NCI-H1436 (cell line): ENCODE measurements at places on chromosomes 5 and 9.

GRCh38 chr9:112848316-112849151 is 42.1 kb downstream of the SLC46A2 start:
- no peak for DNase-seq

DNA sequence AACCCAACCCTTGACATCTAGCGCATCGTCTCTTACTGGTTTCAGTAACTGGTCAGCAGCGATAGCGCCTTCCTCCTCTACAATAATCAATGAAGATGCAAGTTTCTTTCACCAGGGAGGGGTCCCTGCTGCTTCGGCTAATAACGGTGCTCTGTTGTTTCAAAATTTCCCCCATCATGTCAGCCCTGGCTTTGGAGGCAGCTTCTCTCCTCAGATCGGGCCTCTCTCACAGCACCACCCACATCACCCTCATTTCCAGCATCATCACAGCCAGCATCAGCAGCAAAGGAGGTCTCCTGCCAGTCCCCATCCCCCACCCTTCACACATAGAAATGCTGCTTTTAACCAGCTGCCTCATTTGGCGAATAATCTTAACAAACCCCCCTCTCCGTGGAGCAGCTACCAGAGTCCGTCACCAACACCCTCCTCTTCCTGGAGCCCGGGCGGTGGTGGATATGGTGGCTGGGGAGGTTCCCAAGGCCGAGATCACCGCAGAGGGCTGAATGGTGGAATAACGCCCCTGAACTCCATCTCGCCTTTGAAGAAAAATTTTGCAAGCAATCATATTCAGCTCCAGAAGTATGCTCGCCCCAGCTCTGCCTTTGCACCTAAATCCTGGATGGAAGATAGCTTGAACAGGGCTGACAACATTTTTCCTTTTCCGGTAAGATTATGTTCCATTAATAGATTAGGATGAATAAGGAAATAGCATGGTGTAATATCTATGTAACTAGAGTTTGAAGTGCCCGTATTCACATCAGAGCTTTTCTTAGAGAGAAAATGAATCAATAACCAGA is 2.2 kb downstream of the CPEB4 start:
- DNase-seq, result no peak

DNA sequence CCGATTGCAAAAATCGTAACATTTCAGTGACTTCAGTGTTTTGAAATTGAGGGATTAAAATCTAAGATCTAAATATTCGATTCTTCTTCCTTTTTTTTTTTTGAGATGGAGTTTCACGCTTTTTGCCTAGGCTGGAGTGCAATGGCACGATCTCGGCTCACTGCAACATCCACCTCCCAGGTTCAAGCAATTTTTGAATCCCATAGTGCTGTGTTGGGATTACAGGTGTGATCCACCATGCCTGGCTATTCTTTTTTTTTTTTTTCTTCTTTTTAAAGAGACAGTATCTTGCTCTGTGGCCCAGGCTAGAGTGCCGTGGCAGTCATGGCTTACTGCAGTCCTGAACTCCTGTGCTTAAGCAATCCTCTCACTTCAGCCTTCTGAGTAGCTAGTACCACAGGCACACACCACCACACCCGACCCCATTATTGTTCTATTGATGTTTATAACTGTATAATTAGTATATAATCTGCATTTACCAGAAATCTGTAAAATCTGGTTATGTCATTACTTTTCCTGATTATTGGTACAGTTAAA is 42.7 kb downstream of the NSD1 start:
- DNase-seq, result no peak

- no peak for DNase-seq
Measured at GRCh38 chr9:135615666-135616618, 23.4 kb downstream of the GLT6D1 start.

GRCh38 chr5:133527311-133527710 is 85.0 kb downstream of the FSTL4 start:
- no peak for DNase-seq

DNA sequence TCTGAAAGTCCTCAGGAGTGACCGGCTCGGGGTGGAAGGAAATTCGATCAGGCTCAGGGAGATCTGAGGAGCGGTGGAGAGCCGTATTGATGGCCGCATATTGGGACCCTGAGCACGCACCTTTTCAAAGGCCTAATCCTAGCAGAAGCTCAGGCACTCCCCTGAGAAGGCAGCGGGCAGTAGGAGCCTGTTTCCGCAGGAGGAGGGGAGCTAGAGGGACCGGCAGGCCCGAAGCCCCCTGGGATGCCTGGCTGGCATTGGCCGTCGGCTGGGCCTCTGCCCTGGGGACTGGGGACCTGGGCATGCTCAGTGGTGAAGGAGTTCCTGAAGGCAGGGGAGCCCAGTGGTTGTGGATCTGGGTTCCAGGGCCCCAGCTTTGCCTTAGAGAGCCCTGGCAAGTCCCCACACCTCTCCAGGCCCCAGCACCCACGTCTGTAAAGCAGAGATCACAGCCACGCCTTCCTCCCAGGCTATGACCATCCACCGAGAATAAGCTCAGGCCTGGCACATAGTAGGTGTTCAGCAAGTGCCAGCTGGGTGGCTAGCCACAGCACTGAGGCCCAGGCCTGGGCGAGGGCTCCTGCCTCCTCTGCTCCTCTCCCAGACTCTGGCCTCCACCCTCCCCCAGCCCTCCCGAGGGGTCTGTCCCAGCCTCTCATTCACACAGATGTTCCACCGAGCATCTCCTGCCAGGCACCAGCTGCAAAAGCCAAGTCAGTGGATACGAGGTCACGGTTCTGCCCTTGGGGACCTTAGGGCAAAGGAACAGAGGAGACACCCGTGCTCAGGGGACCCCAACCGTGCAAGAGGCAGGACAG is 17.2 kb upstream of the QRFP start:
- DNase-seq, result no peak

DNA sequence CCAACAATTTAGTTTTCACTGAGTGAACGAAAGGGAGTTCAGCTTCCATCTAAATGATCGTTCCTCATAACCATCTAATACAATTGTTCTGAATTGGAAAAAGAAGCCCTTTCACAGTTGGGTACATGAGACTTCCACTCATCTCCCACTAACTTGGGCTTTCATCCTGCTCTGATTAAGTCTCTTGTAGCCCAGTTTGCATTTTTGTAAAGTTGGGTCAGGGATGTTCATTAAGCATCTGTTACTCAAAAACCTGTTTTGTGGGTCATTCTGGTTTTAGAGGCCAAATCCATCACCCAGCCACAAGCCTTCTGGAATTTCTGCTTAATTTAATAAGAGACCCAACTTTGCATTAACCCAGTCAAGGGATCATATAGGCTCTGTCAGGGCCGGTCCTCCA is 385.3 kb downstream of the BNC2 start:
- DNase-seq, result no peak

GRCh38 chr9:131748411-131748955 is 8.6 kb upstream of the RAPGEF1 start:
- no peak for DNase-seq

GRCh38 chr5:11182441-11183080 is 421.5 kb upstream of the DAP start:
- DNase-seq, result no peak

DNA sequence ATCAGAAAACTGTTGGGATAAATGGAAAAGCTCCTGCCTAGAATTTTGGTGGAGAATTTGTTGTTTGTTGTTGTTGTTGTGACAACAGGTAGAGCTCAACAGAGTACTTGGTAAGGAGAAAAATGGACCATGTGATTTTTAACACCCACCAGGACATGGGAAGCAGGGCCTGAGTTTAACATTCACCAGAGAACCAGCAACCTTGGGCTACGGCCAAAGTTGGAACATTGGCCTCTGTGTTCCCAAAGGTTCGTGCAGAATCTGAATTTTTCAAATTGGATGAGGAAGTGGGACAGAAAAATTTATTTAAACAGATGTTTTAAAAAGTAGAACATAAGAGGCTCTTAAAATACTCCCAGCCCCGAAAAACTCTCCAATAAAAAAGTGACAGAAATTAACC is 127.0 kb downstream of the GNA14 start:
- no peak for DNase-seq

GRCh38 chr9:31588006-31588405 is 796.4 kb upstream of the ACO1 start:
- no peak for DNase-seq

DNA sequence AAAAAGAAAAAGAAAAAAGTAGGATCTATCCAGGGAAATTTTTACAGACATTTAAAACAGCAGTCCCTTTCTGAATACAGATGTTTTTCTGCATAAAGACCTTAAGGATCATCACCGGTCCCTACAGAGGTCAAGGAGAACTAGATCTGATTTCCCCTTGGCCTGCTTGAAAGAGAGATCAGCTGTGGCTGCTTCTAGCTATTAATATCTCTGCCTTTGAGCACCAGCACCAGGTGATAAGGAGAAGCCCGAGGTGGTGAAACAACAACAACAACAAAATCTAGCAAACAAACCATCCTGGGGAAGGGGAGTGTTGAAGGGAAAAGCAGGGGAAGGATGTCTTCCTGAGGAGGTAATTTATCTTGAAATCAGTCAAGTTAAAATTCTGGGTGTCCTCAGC is 42.1 kb downstream of the ZNF366 start:
- DNase-seq, result no peak

DNA sequence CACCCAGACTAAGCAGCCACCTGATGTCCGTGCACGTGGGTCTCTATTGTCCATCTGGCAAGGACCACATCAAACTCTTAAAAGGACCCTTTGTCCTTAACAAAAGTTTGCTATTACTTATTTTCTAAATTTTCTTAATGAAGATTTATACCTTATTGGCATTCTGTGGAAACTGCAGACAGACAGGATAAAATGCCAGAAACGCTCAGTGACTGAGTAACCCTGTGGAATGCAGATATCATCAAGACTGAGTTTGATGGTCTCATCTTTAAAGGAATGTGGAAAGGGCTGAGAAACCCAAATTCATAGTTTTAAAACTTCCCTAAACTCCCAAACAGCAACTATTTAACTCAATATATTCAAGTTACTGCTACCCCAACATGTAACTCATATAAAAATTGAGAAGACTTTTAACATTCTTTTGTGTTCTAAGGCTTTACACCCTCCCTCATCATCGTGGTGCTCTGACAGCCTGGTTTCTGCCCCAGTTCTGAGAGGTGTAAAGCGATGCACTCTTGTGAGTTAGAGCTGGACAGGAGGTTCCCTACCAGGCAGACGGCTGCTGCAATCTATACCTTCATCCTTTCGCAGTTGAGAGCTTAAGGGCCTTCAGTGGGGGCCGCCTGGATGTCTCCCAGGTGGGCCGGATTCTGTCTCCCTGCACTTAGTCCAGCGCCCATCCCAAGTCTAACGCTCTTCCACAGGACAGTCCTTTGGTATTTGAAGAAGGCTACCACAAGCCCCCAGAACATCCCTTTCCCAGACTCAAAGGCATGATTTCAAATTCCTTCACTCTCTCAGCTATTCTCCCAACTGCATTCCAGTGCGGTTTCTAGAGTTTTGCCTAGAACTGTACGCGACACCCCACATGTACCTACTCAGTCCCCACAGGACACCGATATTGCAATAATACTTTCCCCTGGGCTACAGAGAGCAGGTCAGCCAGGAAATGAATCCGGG is 68.9 kb downstream of the DAP start:
- no peak for DNase-seq

GRCh38 chr9:91676046-91676445 is 252.4 kb upstream of the NFIL3 start:
- no peak for DNase-seq

DNA sequence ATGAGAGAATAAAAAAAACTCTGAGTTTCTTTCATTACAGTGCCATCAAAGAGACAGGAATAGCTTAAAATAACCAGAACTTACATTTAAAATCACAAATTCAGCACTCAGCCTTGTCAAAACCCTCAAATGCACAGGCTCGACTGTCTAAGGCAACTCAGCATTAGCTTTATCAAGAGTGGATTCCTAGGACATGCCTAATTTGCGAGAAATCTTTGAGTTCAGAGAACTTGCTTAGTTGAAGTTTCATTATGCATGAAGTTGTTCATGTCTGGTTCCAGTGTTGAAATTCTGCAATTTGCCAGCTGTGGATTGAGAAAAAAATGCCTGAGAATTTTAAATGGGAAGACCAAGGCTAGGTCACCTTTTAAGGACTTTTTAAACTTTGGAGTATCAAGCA is 151.1 kb downstream of the LRRC70 start:
- no peak for DNase-seq

GRCh38 chr5:120449501-120449900 is 14.6 kb upstream of the PRR16 start:
- no peak for DNase-seq

DNA sequence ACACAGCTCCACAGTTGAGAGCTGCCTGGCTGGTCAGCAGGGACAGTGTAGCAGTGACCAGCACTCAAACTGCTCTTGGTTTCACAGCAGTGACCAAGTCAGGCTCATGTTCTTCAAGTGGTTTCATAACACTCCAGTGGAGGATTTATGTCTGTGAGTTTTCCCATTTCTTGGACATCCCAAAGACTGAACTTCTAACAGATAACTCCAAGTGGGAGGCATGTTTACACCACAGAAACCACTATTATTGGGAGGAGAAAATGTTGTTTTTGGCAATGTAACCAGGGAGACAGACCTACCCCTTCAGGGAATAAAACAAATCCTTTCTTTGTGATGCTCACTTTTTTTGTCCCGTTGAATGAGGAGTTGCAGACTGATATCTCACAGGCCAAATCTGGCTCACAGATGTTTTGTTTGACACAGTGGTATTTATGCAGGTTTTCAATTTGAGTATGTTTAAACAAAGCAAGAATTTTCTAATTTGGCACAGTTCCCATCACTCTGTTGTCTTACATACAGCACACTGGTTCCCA is 141.5 kb downstream of the RMI1 start:
- peak; percentile 10 for DNase-seq

- DNase-seq, result no peak
Measured at GRCh38 chr5:62974623-62975022, 396.0 kb downstream of the LRRC70 start.

DNA sequence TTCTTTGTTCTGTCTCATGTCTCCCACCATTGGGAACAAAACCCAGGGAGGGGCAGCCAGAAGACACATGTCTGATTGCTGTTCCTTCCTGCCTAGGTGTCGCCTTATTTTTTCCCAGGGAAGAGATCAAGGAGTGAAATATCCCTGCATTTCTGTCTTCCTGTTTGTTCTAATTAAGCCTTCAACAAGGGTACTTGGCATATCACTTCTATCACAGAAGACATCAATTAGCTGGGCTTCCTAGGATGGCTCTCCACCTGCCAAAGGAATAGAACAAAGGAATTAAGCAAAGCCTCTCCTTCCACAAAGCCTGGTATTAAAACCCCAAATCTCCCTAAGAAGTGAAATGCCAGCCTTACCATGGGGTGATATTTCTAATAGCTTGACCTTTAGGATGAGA is 299.5 kb upstream of the CD180 start:
- no peak for DNase-seq

DNA sequence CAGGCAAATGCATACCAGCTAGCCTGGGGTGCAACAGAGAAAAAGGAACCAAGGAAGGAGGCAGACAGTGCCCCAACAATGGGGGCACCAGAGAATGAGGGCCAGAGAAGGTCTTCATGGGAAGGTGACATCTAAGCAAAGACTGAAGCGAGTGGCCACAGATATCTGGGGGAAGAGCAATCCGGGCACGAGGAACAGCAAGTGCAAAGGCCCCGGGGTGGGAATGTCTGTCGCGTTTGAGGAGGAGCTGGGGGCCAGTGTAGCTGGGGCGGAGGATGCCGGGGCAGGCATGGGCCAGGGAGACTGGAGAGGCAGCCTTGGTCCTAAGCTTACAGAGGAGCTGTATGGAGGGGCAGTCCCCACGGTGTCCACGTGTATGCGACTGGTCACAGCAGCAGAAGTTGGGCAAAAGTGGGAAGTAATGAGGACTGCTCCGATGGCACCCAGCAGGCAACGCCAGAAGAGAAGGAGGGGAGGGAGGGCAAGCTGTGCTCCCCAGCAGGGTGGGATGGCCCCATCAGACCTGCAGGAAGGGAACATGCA is 19.1 kb downstream of the EEIG1 start:
- no peak for DNase-seq
